ENCODE measurements at places on chromosomes 5 and 9. TPM values are rescaled to one million over a fixed set of nuclear protein-coding genes. Genes with fewer than 3 reads are reported as not detected.

The FREM1 gene
- under 0.01 TPM for total RNA-seq

The SLC45A2 gene
- under 0.01 TPM for total RNA-seq

The GFPT2 gene
- total RNA-seq, result 0.13 TPM

The HSD17B4 gene
- 144 TPM for total RNA-seq

The GPRIN1 gene
- 4.5 TPM for total RNA-seq
